NCI-H1436 treated with DMSO at 0.1 percent for 48 hours (cell line): ENCODE measurements at places on chromosomes 1 and 21.

DNA sequence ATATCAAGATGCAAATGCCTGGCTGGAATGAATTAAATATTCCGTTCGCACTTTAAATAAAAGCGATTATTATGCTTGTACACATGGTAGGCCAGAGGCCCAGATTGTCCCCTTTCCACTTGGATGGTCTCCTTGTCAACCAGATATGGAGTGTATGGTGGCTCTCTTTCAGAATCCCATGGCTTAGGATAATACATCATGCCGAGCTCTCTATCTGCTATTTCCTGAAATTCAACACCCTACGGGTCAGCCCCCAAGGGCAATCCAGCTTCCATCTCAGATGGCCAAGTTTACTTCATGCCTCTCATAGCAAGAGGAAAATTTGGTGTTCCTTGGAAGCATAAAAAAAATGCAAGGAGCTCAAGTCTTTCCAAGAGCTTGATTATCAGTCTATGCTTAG, 25.4 kb upstream of the FMO1 start:
- DNase-seq = no peak

DNA sequence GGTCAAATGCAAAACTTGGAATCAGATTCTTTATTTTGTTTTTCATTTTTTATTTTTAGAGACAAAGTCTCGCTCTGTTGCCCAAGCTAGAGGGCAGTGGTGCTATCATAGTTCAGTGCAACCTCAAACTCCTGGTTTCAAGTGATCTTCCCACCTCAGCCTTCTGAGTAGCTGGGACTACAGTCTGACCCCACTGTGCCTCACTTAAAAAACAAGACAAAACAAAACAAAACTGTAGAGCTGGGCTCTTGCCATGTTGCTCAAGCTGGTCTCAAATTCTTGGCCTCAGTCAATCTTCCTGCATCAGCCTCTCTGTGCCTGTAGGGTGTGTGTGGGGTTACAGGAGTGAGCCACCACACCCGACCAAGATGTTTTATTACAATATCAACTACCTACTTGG, 396.0 kb upstream of the USP24 start:
- no peak for DNase-seq

GRCh38 chr1:151968058-151968457, 25.6 kb downstream of the S100A10 start:
- DNase-seq = peak; percentile 27

DNA sequence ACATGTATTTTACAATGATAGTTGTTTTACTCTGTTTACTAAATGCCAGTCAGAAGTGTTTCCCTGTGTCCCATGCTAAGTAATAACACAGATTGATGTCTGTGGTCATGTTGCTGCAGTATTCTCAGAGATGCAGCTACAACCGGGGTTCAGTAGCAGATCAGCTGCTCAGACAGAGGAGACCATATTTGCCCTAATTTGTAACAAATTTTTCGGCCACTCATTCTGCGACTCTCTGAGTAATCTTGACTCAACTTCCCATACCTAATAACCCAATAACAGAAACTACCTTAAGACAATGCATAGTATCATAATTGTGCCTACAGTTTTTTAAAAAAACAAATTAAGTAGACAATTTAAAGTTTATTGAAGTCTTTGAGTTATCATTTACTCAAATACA, 32.6 kb downstream of the NIBAN1 start:
- DNase-seq = no peak

- no peak for DNase-seq
These were observed 12.9 kb upstream of the FYB2 start for GRCh38 chr1:56831871-56832693.

DNA sequence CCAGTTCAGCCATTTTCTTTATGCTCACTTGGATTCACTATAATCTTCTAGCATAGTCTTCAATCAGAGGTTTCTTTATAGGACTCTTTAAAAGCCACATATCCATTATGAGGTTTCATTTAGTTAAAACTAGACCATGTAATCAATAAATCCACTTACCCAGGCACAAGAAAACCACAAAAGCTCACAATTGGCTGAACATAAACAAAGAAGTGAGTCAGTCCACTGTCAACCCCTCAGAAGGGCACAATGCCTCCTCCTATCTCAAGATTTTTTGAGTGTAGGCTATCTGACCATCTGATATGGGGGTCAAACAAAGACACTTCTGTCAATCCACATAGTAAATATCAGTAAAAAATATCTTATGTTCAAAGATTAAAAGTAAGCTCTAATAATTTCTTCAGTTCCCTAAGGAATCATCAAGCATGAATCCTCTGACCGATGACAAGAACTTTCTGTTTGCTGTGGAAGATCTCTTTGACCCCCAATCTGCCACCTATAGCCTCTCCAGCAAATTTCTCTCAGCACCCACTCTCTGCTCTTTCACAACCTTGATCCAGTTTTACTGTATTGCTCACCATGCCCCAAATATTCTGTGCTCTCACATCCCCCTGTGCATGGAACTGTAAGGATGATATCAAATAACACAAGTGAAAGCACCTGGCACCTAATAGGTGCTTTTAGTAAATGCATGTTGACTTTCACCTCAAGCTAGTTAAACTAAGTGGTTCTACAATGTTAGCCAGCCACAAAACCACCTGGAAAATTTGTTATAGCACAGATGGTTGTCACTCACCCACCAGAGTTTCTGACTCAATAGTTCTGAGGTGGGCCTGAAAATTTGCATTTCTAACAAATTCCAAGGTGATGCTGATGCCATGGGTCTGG, 16.7 kb downstream of the RAB3B start:
- DNase-seq = peak; percentile 96

- DNase-seq = no peak
These were observed 22.7 kb upstream of the IFNGR2 start for GRCh38 chr21:33380483-33380998.

- no peak for DNase-seq
These were observed 390.9 kb upstream of the ADGRL2 start for GRCh38 chr1:81409780-81410274.

- no peak for DNase-seq
These were observed 5.2 kb upstream of the HSD3B2 start for GRCh38 chr1:119409731-119410130.

- no peak for DNase-seq
These were observed 170.6 kb downstream of the HUNK start for GRCh38 chr21:32043458-32043857.

GRCh38 chr1:205395616-205396015, 26.2 kb downstream of the LEMD1 start:
- DNase-seq = no peak

GRCh38 chr1:28986306-28986910, 72.0 kb downstream of the EPB41 start:
- no peak for DNase-seq

- DNase-seq = no peak
These were observed 15.8 kb downstream of the UBE2G2 start for GRCh38 chr21:44785620-44786335.

DNA sequence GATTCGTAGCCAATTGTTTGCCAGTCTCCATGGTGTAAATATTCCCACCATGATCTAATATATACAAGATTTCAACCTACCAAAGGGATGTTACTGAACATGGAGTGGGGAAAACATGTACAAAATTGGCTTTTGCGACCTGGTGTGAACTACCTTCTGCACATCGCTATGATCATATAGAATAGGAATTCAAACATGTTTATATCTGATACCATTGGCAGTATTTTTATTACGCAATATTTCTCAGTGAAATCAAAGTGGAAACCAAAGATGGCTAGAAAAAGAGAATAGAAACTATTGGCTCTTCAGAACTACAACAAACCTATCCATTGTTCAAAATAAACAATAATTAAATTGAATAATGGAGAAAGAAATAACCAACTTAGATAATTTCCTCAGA, 285.1 kb downstream of the TPR start:
- no peak for DNase-seq

GRCh38 chr1:154940213-154940560, 3.7 kb upstream of the PMVK start:
- no peak for DNase-seq

DNA sequence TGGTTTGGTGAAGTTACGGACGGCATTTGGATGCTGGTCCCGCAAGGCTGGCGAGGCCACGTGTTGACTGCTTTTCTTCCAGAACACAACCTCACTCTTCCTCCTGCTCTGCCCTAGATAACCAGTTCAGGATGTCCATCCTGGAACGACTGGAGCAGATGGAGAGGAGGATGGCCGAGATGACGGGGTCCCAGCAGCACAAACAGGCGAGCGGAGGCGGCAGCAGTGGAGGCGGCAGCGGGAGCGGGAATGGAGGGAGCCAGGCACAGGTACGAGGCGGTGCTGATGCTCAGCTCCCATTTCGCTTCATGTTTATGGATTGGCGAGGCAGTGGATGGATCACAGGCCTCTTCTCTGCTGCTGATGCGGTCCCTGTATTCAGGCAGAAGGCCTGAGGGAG, 38.8 kb upstream of the VAMP3 start:
- DNase-seq = no peak

- DNase-seq = no peak
These were observed 34.5 kb downstream of the BTG3 start for GRCh38 chr21:17578162-17578561.

GRCh38 chr1:64471218-64472039, 1.5 kb downstream of the CACHD1 start:
- DNase-seq = no peak

DNA sequence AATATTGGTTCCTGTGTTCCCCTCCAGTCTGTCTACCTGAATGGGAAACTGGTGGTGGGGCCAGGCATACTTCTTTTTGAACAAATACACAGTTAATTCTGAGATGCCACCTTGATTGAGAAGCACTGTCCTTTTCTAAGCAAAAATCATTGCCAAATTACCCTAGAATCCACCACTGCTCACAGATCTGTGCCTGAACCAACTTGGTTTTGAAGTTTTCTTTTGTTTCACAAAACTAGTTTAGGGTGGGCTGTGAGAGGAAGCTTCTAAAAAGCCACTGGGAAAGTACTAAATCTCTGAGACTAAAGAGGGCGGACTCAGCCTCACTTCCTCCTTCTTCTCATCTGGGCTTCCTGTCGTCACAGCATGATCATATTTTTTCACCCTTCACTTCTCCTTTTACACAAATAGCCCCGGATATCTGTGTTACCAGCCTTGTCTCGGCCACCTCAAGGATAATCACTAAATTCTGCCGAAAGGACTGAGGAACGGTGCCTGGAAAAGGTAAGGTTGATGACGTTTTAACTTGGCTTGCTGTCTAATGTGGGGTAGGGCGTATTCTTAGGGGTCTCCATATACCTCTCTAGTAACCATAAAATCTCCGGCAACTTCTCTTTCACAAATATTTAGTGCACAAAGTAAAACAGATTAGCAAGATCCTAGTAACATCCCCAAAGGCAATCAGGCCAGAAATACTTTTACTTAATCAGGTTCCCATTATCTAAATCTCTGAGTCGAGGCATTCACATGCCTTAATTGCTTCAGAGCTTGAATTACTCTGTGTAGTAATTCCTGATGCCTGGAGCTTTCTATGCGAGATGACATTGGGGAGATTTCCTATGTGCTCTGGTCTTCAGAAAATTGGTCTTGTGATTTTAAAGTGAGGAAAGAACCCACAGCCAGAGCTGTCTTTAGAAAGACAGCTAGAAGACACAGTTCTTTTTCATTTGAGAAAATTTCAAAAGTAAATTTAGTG, at the start of gene CD53:
Gene CD53 (plus strand): TSS at position 404 of the 976 bp plus-strand sequence. CDS start 18,261 bp downstream, outside the sequence.
- DNase-seq = no peak

- no peak for DNase-seq
These were observed 42.3 kb downstream of the STYXL2 start for GRCh38 chr1:167136191-167136614.

DNA sequence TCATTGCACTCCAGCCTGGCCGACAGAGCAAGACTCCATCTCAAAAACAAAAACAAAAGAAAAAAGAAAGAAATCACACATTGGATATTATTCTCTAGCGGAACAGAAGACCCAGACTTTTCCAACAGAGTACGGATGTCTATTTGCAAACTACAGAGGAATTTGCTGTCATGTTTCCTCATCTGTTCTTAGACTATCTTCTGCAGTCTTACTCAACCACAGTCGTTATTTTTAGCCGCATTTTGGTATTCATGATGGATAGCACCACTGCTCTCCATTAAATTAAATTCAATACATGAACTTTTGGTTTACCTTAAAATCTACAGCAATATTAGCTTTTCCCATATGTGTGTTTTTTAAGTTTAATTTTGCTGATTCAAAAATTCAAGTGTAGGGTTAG, 14.2 kb upstream of the HEATR1 start:
- no peak for DNase-seq
